ENCODE measurements at places on chromosomes 1 and 21. TPM values are rescaled to one million over a fixed set of nuclear protein-coding genes. Genes with fewer than 3 reads are reported as not detected.

- DNase-seq = no peak
Measured at GRCh38 chr1:58566339-58566738, 10.7 kb downstream of the TACSTD2 start.

GRCh38 chr1:2789164-2789985, 12.1 kb downstream of the TTC34 start:
- no peak for DNase-seq

GPR37L1 gene
- not detected for total RNA-seq

GRCh38 chr1:173832748-173833147, 8.1 kb upstream of the CENPL start:
- DNase-seq = no peak

DNA sequence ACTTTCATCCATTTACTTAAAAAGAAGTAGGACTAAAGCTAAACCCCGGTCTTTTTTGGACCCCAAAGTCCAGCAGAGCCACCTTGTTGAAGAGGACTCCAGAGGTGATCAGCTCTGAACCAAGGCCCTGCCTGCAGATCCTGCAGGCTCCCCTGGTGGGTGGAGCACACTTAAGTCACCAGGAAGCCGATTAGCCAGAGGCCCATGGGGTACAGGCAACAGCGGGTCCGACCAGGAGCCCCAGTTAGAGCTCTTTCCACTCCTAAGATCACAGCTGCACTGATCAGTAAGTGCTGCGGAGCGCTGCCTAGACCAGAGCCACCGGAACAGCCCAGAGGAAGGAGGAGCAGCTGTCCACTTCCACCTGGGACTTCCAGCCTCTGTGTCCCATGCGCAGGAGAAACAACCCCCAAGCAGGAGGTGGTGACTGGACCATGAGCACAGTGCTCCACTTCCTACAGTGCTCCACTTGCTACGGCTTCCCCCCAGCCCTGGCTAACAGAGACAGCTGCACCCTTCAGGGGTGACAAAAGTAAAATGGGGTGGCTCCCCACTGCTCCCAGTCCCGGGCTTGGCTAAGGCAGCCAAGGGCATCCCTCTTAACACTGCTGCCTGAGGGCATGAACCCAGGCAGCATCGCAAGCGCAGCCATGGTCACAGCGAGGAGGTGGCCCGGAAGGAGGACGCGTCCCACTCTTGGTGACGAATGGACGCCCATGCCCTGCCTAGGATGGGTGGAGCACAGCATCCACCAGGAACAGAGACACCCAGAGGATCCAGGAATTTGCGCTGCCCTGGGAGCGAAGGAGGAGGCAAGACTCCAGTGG, 58.0 kb downstream of the NPHP4 start:
- no peak for DNase-seq

PROK1 gene
- total RNA-seq = not detected

GRCh38 chr1:39927538-39927937, 25.8 kb upstream of the MYCL start:
- DNase-seq = no peak

GRCh38 chr21:24832961-24833360, 774.3 kb downstream of the MRPL39 start:
- no peak for DNase-seq

DNA sequence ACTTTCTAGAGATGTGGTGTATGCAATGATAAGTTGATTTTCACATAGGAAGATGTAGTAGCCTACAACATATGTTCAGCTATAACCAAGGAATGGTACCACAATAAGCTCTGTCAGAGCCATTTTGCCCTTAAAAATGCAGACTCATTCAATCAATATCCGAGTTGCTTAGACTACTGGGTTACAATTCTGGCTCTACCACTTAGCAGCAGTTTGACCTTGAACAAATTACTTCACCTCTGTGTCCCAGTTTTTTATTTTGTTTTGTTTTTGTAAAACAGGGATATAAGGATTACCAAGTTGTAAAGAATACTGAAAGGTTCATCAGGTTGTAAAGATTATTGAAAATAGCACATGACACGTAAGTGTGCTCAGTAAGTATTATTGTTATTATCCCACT, 9.3 kb downstream of the EPS15 start:
- DNase-seq = no peak

Data from activated T-cell treated with anti-CD3 and anti-CD28 coated beads, Interleukin-2, amount 50 U/mL, for 72 hours (primary cell).